ENCODE measurements at places on chromosomes 6 and 20.

- no peak for DNase-seq
Measured at GRCh38 chr6:18471232-18471964, 84.2 kb downstream of the RNF144B start.

GRCh38 chr6:142686507-142686887, 258.5 kb downstream of the HIVEP2 start:
- DNase-seq = no peak

DNA sequence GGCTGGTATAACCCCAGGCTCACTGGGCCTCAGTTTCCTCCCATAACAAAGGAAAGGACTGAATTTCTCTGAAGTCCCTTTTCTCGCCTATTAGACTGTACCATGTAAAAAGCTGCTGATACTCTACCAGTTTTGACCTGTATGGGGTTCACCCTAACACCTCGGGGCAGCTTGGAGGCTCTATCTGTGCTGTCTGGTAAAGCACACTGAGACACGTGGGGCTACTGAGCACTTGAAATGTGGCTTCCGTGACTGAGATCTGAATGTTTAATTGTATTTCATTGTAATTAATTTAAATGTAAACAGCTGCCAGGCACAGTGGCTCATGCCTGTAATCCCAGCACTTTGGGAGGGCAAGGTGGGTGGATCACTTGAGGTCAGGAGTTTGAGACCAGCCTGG, 24.0 kb downstream of the BMP7 start:
- no peak for DNase-seq

- no peak for DNase-seq
Measured at GRCh38 chr20:50728486-50728980, 2.8 kb upstream of the PARD6B start.

- DNase-seq = peak; percentile 6
Measured at GRCh38 chr20:44355498-44356352, at the start of gene HNF4A. Gene HNF4A, plus strand, starts transcription at chr20:44355699. Its CDS starts 106 bp downstream, at chr20:44355805.

GRCh38 chr6:41505122-41506049, 40.8 kb upstream of the FOXP4 start:
- DNase-seq = no peak

DNA sequence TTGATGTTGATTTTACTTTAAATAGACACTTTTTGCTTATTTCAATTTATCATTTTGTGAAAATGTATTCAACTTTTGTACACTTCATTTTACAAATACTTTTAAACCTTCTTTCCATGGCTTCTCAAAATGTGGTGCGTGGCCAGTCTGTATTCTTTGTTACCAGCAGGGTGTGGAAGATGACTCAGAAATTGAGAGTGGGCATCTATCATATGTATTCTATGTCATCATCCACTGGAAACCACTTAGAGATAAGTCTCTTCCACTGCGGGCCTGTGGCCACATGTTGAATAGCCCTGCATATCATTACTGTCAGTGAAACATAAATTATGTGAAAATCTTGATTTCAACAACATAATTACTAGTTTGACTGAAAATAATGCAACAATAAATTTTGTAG, 52.6 kb upstream of the MC3R start:
- DNase-seq = no peak

- no peak for DNase-seq
Measured at GRCh38 chr6:142187209-142187608, 40.1 kb downstream of the VTA1 start.

DNA sequence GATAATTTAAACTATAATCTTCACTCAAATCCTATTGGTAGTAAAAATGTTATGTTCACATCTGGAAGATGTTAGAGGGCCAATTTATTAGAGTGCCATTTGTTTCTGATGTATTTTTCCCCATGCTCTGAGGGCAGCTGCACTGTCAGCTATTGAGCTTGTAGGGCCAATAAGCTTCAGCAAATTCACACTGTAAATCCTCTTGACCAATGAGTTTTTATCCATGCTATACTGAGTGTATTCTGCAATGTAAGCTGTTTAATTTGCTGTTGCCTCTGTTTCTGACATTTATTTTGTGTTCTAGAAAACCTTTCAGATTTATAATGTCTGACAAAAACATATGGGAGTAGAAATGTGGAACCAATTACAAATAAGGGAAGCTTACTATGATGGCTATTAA, 62.6 kb downstream of the OGFRL1 start:
- DNase-seq = no peak

DNA sequence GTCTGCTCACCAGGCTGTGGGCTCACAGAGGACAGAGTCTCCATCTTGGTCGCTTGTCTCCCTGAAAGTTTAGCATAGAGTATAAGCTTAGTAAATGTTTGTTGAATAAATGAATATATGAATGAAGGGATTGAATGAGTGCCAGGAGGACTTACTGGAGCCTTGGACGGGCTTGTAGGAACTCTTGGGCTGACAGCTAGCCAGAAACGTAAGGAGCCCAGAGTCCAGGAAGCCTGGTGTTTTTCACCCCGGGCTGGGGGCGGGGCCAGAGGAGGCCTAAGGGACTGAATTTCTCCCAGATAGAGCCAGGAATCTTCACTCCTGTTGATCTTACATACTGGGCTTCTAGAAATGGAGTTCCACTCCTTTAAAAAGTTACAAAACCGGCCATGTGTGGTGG, 68.5 kb upstream of the SRSF6 start:
- no peak for DNase-seq

DNA sequence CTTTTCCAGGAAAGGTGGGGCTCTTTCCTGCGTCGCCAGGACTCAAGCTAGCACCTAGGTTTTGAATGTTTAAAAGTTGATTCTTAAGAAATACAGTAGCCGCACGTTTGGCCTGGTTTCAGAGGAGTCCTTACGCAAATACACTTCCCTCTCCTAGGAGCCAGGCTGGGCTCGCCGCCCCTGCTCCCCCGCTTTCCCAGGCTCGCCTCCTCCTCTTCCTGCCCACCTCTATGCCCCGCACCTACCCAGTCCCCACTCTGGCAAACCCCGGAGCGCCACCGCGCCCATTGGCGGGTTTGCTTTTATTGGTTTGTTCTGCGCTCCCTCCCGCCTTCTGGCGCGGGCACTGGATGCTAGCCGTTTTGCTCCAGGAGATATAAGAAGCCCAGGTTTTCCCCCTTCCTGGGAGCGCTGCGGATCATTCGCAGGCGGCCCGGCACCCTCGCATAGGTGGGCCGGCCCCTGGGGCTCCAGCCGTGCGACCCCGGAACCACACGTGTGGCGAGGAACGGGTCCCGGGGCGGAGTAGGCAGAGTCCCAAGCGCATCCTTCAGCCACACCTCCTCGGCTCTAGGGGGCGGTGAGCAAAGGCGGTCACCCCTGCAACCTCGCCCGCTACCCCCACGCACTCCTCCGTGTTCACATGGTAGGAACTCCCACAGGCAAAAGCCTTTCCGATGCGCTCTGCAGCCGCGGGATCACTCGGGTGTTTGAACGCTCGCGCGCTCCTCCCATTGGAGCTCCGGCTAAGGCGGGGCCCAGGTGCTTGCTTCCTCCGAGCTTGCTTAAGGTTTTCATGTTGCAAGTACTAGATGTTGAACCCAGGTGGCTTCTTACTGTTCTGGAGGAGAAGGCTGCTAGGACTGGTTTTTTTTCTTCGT, 119.0 kb downstream of the RTN4IP1 start:
- DNase-seq = no peak

GRCh38 chr20:12093057-12093796, 175.5 kb downstream of the BTBD3 start:
- DNase-seq = no peak

GRCh38 chr20:37352608-37352980, 6.7 kb downstream of the SRC start:
- no peak for DNase-seq

- DNase-seq = no peak
Measured at GRCh38 chr6:22680950-22681349, 111.6 kb downstream of the HDGFL1 start.

- DNase-seq = no peak
Measured at GRCh38 chr6:151310279-151310678, 70.5 kb downstream of the AKAP12 start.

- DNase-seq = no peak
Measured at GRCh38 chr6:15132854-15133670, 112.8 kb upstream of the JARID2 start.

DNA sequence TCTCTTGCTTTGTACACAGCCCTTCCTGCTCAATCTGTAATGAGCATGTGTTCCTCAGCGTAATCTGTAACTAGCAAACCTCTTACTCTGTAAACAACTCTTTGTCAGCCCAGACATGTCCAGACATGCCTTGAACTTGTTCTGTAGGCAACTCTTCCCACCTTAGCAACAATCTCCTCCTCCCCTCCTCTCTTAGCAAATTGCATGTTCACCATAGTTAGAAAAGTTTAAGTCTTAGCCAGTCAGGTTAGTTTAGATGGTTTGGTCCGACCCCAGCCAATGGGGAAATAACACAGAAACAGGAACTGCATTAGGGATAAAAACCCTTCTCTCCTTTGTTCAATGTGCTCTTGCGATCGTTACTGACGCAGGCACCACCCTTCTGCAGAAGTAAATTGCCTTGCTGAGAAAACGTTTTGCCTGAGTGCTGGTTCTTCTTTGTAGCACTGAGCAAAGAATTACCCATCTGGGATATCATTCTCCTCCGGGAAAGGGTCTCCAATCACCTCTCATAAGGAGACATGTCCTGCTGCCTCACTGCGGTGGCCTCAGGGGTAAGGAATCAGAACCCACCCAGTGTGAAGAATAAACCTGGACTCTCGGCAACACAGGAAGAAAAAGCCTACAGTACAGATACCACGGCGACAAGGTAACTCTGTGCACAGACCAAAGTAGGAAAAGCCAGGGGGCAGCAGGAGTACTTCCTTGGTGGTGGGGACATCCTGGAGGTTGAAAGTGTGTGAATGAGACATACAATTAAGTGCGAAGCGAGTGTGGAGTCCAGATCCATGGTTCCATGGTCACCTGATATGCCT, 26.2 kb downstream of the PLN start:
- DNase-seq = no peak

- peak; percentile 51 for DNase-seq
Measured at GRCh38 chr6:95431637-95432228, 145.6 kb upstream of the MANEA start.

DNA sequence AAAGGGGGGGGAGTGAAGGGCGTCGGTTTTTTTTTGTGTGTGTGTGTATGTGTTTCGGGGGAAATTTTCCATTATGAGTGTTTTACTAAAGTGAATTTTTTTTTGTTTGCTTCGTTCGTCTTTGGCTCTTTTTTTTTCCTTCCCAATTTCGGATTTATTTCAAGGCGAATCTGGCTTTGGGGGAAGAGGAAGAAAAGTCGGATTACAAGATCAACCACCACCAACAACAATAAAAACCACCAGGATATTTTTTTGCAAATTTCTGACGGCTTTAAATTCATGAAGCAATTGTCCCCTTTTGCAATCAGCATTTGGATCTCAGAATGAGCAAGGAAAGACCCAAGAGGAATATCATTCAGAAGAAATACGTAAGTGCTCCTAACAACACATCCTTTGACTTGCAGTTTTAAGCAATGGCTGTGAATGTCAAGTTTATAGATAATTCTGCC, 372 bp downstream of the JARID2 start:
- no peak for DNase-seq

GRCh38 chr20:43191946-43192863, 2.5 kb upstream of the PTPRT start:
- DNase-seq = peak; percentile 29

DNA sequence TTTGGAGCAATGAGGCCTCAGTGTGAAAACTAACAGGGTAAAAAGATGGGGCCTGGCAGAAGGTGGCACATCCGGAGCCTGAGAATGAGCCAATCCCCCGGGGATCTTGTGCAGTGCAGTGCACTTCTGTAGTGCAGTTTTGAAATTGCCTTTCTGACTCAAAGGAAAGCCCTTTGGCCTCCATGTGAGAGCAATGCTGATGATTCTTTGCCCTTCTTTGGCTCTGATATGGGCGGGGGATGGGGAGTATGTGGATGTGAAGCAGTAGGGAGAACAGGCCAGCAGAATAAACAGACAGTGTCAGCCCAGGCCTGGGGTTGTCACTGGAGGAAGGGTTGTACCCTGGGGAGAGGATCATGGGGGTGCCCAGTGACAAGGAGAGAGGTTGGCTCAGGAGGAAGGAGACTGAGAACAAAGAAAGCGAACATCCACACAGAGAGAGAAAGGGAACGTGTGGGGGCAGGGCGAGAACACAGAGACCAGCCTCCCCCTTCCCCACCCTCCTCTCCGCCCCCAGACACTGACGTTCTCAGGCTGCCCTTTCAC, 351.2 kb downstream of the CDC5L start:
- no peak for DNase-seq

DNA sequence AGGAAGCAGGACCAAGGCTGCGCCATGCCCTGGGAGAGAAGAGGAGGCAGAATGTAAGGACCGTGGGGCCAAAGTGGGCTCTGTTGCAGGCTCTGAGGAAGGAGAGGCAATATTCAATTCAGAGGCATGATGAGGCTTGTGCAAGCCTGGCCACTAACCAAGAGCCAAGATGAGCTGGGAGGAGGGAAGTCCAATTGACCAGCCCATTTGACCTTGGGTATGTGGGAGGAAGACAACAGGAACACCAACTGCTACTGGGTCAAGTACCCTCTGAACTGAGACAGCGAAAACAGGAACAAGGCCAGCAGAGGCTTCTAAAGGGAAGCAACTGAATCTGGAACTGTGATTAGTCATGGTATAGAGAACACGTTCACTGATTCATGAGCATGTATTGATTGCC, 779.6 kb downstream of the MAFB start:
- DNase-seq = no peak

DNA sequence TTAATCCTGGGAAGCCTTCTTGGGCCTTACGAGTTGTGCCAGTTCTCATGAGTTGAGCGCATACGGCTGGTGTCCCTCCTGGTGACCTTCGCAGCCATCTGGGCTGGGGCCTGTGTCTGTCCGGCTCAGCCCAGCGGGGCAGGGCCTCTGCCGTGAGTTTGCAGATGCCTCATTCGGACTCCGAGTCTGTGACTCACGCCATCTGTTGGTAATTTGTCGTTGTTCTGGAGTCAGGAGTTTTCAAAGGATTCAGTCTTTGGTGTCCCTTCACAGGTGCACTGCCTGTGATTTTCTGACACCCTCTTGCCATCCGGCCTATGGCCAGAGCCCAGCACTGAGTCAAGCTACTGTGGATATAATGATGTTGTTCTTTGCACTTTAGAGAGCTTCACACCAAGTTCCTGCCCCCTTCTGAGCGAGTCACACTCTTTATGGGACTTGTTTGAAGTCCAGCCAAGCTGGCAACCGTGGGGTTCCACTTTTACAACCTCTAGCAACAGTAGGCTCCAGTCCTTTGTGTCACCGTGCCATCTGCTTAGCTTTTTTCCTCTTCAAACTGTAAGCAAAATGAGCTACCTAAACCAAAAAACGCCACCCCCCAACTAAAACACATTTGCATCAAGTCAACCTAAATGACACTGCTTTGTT, 175.6 kb downstream of the AIG1 start:
- DNase-seq = no peak

DNA sequence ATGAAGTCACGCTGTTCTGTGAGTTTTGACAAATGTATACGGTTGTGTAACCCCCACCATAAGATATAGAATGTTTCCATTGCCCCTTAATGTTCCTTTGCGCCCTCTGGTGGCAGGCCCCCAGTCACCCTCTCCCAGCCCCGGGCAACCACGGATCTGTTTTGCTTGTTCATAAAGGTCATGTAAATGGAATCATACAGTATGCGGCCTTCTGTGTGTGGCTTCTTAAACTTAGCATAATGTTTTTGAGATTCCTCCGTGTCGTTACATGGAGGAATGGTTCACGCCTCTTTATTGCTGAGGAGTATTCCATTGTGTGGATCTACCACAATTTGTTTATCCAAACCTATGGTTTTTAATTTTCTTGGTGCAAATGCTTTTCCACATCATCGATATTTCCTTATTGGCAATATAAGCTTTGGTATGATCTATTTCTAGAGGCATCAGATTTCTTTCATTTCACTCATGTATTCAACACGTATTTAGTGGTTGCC, 28.4 kb downstream of the LYRM2 start:
- DNase-seq = peak; percentile 76

Measured in K562 (cell line).